ENCODE measurements at places on chromosomes 3 and 15.

GRCh38 chr15:101070024-101070423 lies 150.9 kb downstream of the LRRK1 start:
- no peak for DNase-seq

GRCh38 chr15:66785637-66786036 lies 83.6 kb downstream of the SMAD6 start:
- no peak for DNase-seq

DNA sequence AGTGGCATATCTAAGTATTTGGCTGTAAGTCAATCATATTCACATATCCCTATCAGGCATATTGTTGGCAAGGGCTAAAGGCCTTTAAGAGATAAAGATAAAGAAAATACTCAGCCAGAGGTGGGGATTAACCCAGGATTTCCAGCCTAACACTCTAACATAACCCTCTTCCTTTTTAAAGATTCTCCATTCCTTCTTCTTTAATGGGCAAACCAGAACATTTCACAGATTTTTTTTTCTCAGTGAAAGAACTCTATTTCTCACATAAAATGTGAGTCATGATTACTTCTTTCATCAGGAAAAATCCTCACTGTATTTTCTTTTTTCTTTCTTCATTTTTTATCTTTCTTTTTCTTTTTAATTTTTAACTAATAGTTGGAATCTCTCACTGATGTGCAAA lies 200.4 kb downstream of the NR1D2 start:
- no peak for DNase-seq

DNA sequence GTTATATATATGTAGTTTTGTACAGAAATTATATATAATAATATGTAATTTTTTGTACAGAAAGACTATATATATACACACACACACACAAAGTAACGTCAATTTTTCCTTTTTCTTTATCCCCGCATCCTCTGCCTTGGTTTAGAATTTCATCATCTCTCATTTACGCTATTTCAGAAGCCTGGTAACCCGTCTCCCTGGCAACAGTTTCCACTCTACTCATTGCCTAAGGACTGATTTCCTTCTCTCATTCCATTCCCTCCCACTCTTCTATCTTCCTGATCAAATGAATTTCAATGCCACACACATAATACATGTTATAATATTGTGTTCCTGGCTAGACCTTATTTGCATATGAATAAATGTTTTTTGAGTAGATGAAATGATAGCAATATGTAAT lies 47.8 kb upstream of the NDN start:
- no peak for DNase-seq

- DNase-seq = no peak
Measured at GRCh38 chr3:100006570-100007271, 107.6 kb downstream of the FILIP1L start.

DNA sequence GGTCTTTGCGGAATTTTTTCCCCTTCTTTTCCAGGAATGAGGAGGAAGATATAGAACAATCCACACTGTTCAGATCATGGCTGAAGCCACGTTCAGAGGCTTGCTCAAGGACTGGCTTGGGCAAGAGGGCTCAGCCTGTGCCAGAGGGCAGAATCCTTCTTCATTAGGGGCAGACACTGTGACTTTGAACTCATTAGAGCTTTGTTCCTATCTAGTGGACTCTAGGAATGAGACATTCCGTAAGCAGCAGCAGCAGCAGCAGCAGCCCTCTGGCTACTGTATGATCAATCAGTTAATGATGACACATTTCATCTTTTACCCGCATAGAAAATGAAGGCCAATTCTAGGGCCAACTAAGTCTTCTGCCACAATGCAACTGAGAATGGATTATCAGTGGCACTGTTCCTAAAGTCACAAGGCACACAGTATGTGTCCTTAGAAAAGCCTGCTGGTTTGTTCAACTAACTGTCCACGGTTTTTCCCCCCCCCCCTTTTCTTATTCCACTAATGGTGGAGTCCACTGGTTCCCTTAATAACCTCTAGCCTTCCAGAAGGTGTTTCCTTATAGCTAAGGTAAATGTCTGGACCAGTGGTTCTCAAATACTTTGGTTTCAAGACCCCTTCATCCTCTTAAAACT lies 1.7 kb upstream of the RAB8B start:
- DNase-seq = no peak

Data from activated gamma-delta T cell (primary cell).